Left kidney (tissue), 8 donors: ENCODE measurements at places on chromosomes 3 and 15. TPM values are rescaled to one million over a fixed set of nuclear protein-coding genes. Genes with fewer than 3 reads are reported as not detected.

DNA sequence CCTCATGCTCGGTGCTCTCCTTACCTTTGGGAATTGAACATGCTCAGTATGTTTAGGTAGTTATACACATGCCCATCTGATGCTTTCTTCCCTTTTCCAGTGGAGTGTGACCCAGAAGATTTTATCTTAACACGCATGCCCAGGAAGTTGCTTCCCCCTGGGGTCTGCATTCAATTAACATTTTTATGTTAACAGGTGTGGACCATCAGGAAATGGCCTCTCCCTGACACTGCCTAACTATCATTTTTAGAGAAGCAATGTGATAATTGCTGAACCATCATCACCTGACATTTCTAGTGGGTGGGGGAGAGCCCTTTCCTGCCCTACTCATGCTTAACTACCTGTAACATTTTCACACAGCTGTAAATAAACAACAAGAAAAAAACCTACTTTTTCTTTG is 55.1 kb upstream of the TGFBR2 start:
- DNase-seq: no peak

- no peak for DNase-seq
Measured at GRCh38 chr3:144332868-144333267, 361.2 kb downstream of the DIPK2A start.

Gene KCNMB3
- polyA plus RNA-seq: 8.1 TPM

GRCh38 chr15:69997161-69997485 is 100.6 kb downstream of the TLE3 start:
- no peak for DNase-seq

Gene TGM4
- 0.18 TPM for polyA plus RNA-seq

Gene RLBP1
- polyA plus RNA-seq: not detected

DNA sequence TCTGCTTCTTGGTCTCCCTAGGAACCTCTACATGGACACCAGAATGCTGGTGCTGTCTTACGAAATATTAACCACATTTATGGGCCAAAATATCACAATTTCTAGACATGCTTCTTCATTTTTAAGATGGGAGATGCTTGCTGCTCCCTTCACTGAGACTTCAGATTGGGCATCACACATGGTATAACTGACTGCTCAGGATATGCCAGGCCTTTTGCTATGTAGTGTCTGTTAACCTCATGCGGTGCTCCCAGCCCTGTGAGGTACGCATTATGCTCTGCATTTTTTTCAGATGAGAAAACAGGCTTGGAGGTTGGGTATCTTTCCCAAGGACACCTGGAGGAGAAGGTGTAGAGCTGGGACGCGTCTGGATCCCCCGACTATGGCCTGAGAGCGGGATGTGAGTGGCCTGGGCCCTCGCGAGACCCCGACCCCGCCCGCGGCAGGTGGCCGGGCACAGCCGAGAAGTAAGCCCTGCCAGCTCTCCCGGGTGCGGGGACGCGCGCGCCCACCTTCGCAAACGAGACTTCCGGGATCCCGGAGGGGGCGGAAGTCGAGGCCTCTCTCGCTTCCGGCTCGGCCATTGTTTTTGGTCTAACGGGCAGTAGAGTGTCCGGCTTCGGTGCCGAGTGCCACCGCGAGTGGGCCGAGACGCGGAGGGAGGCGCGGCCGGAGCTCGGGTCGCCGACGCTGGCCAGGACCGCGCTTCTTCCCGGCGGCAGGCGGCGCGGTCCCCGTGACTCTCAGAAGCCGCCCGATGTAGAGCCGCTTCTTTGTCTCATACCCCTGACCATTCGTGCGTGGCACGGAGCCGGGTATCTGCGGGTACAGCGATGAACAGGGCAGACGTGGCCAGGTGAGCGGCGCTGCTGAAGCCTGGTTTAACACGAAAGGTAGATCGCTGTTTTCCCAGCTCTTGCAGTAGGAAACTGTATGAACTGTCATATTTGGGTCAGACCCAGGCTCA is at the start of gene ZKSCAN7:
Gene ZKSCAN7 (plus strand): TSS at position 568 of the 967 bp plus-strand sequence. CDS start 1,855 bp downstream, outside the sequence.
- peak; percentile 66 for DNase-seq

Gene ZMYND10
- 4.2 TPM for polyA plus RNA-seq

GRCh38 chr3:33144433-33144832 is 30.6 kb downstream of the CRTAP start:
- DNase-seq: no peak

DNA sequence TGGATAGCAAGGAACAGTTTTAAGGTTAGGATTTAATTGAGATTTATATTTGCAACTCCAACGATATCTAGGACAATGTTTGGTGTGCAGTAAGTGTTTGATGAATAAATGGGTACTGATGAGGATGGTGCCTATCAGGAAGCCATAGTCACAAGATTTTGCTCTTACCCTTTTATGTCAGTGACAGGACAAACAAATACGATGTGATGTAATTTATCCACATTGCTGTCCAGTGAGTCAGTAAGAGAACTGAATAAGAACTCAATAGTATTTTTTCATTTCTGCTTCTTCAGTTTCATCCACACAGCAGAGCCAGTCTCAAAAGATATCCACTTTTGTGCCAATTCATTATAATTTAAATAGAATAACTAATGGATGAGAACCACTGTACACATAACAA is 18.5 kb downstream of the C3orf85 start:
- DNase-seq: no peak

DNA sequence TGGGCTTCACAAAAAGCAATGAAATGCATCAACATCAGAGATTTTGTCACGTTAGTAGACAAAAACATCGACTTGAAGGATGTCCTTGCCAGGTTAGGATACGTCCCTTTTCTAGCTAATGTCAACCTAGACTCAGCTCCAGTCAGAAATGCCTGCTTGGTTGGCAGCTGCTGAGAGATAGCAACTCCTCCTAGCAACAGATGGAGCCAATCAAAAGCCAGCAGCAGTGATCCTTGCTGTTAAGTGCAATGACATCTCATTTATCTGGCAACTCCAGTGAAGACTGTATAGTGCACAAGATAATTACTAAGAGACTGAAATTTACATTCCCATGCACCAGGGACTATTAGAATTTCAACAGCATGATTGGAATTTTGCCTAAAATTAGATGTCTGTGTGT is 424.1 kb downstream of the FGF12 start:
- no peak for DNase-seq

- DNase-seq: no peak
Measured at GRCh38 chr3:188861842-188862744, 309.7 kb upstream of the TPRG1 start.

Gene TMOD2
- 5.7 TPM for polyA plus RNA-seq

- no peak for DNase-seq
Measured at GRCh38 chr3:172848910-172849309, 98.4 kb downstream of the ECT2 start.

DNA sequence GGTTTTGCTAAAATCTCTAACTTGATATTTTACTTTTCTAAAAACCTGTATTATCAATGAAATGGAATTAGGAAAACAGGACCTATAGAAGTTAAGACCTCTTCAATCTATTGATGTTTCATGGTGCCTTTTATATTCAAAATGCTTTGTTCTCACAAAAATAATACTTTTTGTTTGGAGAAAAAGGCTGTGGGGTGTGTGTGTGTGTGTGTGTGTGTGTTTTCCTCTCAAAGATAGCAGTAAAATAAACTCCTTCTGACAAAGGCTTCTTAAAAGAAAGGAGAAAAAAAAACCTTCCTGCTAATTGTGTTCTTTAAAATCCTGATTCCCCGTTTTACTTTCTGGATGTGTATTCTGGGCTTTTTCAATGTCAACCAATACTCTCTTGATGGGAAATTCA is 54.5 kb downstream of the RBM6 start:
- no peak for DNase-seq

GRCh38 chr15:79406210-79406609 is 25.9 kb upstream of the MINAR1 start:
- DNase-seq: no peak

- DNase-seq: no peak
Measured at GRCh38 chr15:29736012-29736743, 86.1 kb downstream of the TJP1 start.

Gene ESYT3
- polyA plus RNA-seq: 3.1 TPM

- no peak for DNase-seq
Measured at GRCh38 chr3:77179762-77180161, 139.9 kb downstream of the ROBO2 start.

GRCh38 chr15:89370120-89370977 is 35.7 kb upstream of the POLG start:
- DNase-seq: no peak

GRCh38 chr3:118811236-118811732 is 223.4 kb downstream of the IGSF11 start:
- no peak for DNase-seq

Gene GABRR3
- 0.03 TPM for polyA plus RNA-seq

DNA sequence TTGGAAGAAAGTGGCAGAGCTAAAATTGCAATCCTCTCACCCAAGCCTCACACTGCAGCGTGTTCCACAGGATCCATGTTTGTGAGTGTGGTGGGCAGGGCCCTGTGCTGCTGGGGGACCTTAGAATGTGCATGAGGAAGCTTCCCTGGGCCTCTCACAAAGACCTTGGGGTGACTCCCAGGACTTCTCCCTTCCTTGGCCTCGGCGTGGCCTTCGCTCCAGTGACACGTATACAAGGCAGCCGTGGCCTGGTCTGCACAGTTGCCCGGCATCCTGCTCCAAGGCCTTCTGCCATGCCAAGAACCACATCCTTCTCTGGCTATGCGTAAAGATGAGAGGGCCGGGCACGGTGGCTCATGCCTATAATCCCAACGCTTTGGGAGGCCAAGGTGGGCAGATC is 196.4 kb downstream of the UACA start:
- DNase-seq: no peak

GRCh38 chr3:34531156-34531555 is 732.7 kb downstream of the PDCD6IP start:
- no peak for DNase-seq

GRCh38 chr15:97463696-97464095 is 496.8 kb upstream of the ARRDC4 start:
- DNase-seq: no peak

- no peak for DNase-seq
Measured at GRCh38 chr3:98784042-98784441, 20.9 kb downstream of the ST3GAL6 start.

DNA sequence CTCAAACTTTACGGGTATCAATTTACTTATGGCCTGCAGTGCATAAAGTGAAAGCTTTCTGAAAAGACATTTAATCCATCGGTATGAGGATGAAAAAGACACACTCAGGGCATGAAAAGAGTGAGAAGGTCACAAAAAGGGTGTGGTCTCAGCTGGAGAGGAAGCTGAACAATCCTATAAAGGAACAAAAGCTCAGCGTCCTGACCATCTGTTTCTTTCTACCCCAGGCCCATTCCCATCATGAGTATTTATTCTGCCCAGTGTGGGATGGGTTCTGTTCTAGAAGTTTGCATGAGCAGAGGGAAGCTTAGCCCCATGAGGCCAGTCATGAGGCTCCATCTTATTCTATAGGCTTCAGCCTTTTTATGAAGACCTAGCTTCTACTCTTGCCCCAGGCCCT is 144.6 kb downstream of the LPP start:
- no peak for DNase-seq

GRCh38 chr15:39426552-39427532 is 154.0 kb upstream of the THBS1 start:
- DNase-seq: no peak

DNA sequence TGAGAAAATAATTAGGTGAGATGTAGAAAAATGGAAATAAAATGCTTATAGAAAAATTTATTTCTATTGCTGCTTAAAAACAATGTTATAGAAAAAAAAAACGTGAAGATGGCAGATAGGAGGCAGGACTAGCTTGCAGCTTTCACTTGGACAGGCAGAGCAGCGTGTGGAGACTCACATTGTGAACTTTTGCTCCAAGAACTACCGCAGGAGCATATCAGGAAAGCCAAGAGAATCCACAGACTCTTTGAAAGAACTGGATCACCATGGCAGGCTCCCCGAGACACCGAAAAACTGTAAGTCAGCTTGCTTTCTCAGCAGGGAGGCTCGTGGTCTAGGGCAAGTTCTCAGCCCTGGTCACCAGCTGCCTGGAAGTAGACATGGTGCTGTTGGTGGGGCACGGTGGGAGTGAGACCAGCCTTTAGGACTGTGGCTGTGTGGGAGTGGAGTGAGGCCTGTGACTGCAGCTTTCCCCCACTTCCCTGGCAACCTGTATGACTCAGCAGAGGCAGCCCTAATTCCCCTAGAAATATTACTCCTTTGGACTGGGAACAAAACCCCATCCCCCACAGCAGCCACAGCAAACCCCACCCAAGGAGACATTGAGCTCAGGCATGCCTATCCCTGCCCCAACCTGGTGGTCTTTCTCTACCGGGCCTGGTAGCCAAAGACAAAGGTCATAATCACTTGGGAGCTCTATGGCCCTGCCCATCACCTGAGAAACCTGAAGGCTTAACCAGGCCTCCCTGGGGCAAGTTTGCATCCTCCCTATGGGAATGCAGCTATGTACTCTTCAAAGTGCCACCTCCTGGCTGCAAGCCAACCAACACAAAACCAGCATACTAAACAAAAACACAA is 22.8 kb downstream of the STRIT1 start:
- no peak for DNase-seq

- DNase-seq: no peak
Measured at GRCh38 chr3:172447611-172448579, at the start of gene GHSR. Gene GHSR, minus strand, starts transcription at chr3:172448456. Its CDS starts 43 bp downstream, at chr3:172448413.

GRCh38 chr15:95558916-95559315 is 771.6 kb upstream of the NR2F2 start:
- DNase-seq: no peak

DNA sequence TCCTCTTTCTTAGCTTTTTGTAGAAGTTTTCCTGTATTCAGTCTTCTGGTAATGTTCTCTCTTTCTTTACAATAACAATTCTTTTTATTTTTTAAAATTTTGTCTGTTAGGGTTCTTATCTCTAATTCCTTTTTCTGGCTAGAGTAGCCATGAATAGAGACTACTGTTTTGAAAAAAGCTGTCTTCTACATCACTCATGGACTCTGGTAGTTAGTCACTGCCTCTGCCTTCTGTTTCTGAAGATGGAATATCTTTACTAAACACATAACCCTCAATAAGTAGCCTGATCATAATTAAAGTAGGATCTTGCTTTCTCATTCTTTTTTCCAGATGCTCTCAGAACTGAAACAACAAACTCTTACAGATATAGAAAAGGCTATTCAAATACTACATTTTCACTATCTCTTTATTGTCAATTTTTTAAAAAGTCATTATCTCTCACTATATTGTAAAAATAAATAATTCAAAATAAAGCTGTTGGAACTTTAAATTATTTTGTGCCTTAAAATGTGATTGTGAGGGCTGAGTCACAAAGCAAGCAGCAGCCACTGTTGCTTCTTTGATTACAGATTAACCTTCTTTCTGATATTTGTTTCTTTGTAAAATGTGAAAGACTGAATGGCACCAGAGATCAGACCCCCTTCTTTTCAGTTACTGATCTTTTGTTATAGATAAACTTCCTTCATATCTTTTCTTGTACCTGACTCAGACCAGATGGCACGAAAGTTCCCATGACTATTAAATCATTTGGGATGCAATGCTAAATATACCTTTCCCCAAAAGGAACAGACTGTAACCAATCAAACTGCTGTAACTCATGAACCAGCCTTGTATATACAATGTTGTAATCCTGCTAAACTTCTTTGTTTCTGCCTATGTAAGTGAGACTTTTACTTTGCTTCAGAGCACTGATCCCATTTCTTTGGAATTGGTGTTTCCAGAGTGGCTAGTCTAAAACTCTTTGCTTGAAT is 1159.5 kb downstream of the IGSF11 start:
- DNase-seq: no peak

Gene CMC1
- polyA plus RNA-seq: 31.5 TPM

Gene SLC22A13
- polyA plus RNA-seq: 4.4 TPM

- no peak for DNase-seq
Measured at GRCh38 chr3:77066829-77067228, 26.9 kb downstream of the ROBO2 start.

- no peak for DNase-seq
Measured at GRCh38 chr3:113274425-113275257, 63.3 kb downstream of the BOC start.

Gene VEPH1
- polyA plus RNA-seq: 56.0 TPM
